ENCODE measurements at places on chromosomes 2 and 18. TPM values are rescaled to one million over a fixed set of nuclear protein-coding genes. Genes with fewer than 3 reads are reported as not detected.

The KCNG2 gene
- 0.22 TPM for total RNA-seq

- no peak for DNase-seq
Measured at GRCh38 chr2:115400940-115401339, 958.5 kb downstream of the DPP10 start.

- DNase-seq = no peak
Measured at GRCh38 chr2:64035072-64035942, 16.1 kb upstream of the VPS54 start.

The PCARE gene
- total RNA-seq = 0.53 TPM

The KLF7 gene
- total RNA-seq = 79.1 TPM

GRCh38 chr2:36919041-36919837, 47.1 kb downstream of the STRN start:
- DNase-seq = no peak

DNA sequence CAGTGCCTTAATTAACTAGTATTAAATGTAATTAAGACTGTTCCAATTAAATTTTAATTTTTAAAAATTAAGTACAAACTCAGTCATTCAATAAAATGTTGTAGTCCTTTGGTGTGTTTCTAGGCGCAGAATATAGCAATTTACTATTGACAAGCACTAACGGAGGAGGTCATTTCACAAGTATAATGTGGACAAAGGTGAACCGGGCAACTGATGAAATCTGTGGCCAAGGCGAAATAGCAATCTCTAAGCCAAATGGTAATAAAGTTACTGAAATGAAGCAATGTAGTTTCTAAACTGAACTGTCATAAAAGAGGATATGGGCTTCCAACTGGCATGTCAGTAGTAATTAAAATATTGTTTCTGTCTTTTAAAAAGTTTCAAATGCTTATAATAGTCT, 27.5 kb downstream of the FIGN start:
- DNase-seq = no peak

DNA sequence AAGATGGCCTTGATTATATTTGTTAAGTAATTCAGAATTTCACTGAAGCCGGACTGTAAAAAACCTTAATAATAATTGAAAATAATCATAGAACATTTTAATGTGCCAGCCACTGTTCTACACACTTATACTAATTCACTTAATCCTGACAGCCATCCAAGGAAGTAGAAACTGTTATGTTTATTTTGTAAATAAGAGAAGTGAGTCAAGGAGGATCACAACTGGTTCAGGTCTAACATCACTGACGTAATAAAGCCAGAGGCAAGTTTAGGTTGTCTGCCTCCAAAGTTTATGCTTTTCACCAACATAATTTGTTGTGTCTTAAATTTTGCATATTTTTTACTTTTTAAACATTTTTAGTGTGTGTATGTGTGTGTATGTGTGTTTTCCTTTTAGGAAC, 436.1 kb downstream of the LRRTM4 start:
- no peak for DNase-seq

DNA sequence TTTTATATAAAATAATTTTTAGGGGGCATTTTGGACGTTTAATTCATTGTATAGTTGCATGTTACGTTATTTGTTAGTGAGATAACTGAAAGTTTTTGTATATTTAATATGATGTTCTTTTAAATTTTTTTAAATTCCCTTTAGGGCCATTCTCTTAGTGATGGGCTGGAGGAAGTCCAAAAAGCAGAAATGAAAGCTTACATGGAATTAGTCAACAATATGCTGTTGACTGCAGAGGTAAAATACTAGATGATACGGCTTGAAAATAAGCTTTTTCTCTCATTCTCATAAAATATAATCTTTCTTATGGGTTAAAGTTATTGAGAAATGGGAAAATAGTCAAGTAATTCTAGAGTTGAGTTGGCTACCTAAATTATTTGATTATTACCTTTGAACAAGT, 58.9 kb downstream of the MTX2 start:
- DNase-seq = no peak

The IL1RN gene
- 15.0 TPM for total RNA-seq

The NBEAL1 gene
- 67.9 TPM for total RNA-seq

DNA sequence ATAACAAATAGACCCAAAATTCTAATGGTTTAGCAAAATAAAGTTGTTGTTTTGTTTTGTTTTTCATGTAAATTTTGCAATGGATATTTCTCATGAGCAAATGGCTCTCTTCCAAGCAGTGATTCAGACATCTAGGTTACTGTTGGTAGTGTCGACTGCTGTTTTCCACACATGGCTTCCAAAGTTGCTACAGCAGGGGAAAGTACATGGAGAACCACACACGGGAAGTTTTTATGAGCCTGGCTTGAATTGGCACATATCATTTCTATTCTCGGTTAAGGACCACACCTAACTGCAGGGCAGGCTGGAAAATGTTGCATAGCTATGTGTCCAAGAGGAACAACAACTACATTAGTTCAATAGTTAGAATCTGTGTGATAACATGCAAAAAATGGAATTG, 262.1 kb downstream of the GALNT13 start:
- DNase-seq = no peak

- DNase-seq = peak; percentile 45
Measured at GRCh38 chr18:79523206-79523735, 127.5 kb downstream of the NFATC1 start.

DNA sequence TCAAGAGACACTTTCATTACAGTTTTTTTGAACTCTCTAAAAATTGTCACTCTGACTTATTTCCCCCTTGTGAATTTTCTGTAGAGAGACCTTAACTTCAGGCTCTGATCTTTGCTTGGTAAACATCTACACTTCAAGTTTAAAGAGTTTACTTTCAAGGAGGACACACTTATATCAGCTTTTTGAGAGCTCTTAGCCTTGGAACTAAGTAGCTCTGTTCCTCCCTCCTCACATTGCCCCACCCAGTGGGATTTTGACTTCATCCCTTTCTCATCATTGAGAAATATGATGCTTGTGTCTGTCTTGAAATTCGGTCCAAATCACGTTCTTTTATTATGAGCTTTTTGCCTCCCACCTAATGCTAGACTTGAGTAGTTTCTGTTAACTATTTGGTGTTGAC, 433.4 kb upstream of the MEIS1 start:
- DNase-seq = no peak

GRCh38 chr2:74619651-74620297, 28.4 kb downstream of the M1AP start:
- no peak for DNase-seq

The FOXD4L1 gene
- not detected for total RNA-seq

The MAL gene
- total RNA-seq = 241 TPM

GRCh38 chr2:181419129-181419855, 37.9 kb upstream of the ITGA4 start:
- no peak for DNase-seq

GRCh38 chr2:196170213-196170605, 1.2 kb downstream of the STK17B start:
- DNase-seq = no peak

The NETO1 gene
- 6.0 TPM for total RNA-seq

DNA sequence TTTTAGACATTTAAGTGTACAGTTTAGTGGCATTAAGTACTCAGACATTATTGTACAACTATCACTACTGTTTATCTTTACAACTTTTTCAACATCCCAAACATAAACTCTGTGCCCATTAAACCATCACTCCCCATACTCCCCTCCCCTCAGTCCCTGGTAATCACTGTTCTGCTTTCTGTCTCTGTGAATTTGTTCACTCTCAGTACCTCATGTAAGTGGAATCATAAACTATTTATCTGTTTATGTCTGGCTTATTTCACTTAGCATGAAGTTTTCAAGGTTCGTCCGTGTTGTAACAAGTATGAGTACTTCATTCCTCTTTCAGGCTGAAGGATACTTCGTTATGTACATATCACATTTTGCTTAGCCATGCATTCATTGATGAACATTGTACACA, 9.8 kb upstream of the RUFY4 start:
- no peak for DNase-seq

The CFAP65 gene
- total RNA-seq = 0.18 TPM

GRCh38 chr2:235854276-235854675, 313.9 kb downstream of the GBX2 start:
- DNase-seq = peak; percentile 42

DNA sequence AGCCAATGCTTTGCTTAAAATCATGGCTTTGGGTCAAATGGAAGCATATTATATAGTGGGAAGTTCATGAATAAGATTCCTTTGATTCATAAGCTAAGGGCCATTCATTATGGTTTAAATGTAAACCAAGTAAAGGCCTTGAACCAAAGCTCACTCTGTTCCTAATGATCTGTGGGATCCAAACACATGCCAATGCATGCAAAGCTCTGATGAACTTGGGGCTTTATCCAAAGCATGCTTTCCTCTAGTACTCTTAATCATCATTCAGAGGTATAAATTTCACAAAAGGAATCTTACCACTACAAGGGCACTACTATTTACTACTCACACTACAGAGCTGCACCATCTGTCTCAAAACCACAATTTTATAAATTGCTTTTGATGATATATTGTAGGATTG, 102.8 kb upstream of the RBMS1 start:
- no peak for DNase-seq

- no peak for DNase-seq
Measured at GRCh38 chr18:51168960-51169662, 28.4 kb downstream of the MEX3C start.

Data from sciatic nerve (tissue), 2 donors.